ENCODE measurements at places on chromosomes 6 and 20.

- no peak for DNase-seq
Measured at GRCh38 chr6:28117386-28118050, 6.9 kb upstream of the ZSCAN16 start.

GRCh38 chr6:160071805-160072690 lies 49.6 kb upstream of the SLC22A1 start:
- DNase-seq, result no peak

- no peak for DNase-seq
Measured at GRCh38 chr20:25270829-25271251, 23.0 kb downstream of the PYGB start.

- no peak for DNase-seq
Measured at GRCh38 chr6:2643935-2644539, 106.7 kb downstream of the MYLK4 start.

DNA sequence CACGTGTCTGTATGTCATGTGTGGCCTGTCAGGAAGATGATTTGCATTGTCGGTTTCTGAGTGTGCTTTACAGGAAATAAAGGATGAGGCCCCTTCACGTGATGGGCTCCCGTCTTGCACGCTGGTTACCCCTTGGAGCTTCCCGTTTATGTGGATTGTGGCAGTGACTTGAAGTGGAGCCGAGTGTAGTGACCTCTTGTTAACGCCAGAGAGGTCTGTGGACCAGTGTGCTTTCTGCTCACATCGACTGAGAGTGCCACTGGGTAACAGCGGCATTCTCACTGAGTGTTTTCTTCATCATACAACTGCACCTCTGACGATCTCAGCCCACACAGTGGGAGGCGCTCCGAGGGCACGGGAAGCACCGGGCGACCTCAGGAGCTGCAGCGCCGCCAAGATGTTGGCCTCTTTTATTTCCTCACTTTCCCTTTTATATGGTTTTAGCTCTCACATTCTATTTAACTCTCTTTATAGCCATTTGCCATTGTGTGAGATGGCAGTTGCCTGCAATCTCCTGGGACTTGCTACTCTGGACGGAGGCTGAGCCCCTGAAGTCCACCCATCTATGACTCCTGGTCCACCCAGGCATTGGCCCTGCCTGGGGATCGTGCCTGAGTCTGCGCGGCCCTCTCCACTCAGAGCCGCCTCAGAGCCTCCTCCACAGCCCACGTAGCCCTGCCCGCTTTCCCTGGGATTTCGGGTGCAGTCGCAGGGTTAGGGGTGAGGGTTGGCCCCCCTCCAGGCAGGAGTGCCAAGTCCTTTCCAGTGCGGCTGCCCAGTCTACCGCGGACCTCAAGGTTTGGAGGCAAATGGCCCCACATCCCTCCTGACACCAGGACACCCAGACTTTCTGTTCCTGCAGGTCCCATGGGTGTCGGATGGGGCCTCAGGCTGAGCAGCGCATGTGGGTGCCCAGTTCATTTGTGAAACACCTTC lies 238.9 kb downstream of the ERMARD start:
- DNase-seq, result no peak

- no peak for DNase-seq
Measured at GRCh38 chr6:161459008-161459615, 185.3 kb upstream of the AGPAT4 start.

GRCh38 chr20:48679599-48679998 lies 148.2 kb downstream of the PREX1 start:
- no peak for DNase-seq

DNA sequence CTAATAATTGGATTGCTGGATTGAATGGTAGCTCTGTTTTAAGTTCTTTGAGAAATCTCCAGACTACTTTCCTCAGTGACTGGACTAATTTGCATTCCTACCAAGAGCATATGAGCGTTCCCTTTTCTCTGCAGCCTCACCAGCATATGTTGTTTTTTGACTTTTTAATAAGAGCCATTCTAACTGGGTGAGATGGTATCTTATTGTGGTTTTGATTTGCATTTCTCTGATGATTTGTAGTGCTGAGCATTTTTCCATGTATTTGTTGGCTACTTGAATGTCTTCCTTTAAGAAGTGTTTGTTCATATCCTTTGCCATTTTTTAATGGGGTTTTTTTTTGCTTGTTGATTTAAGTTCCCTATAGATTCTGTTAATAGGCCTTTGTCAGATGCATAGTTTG lies 94.7 kb upstream of the AHI1 start:
- DNase-seq, result no peak
